Hematopoietic multipotent progenitor cell (in vitro differentiated cells): ENCODE measurements at places on chromosomes 5 and 9.

GRCh38 chr9:86511614-86512360, 157.6 kb upstream of the TUT7 start:
- DNase-seq = no peak

- DNase-seq = no peak
These were observed 80.3 kb upstream of the FAM169A start for GRCh38 chr5:74946471-74946870.

- DNase-seq = no peak
These were observed 136.2 kb upstream of the PUM3 start for GRCh38 chr9:2979957-2980610.

- no peak for DNase-seq
These were observed 13.3 kb downstream of the CNOT8 start for GRCh38 chr5:154871734-154872133.

GRCh38 chr9:137108608-137109249, 5.8 kb downstream of the DPP7 start:
- no peak for DNase-seq

GRCh38 chr5:14185326-14186058, 42.4 kb downstream of the TRIO start:
- no peak for DNase-seq

DNA sequence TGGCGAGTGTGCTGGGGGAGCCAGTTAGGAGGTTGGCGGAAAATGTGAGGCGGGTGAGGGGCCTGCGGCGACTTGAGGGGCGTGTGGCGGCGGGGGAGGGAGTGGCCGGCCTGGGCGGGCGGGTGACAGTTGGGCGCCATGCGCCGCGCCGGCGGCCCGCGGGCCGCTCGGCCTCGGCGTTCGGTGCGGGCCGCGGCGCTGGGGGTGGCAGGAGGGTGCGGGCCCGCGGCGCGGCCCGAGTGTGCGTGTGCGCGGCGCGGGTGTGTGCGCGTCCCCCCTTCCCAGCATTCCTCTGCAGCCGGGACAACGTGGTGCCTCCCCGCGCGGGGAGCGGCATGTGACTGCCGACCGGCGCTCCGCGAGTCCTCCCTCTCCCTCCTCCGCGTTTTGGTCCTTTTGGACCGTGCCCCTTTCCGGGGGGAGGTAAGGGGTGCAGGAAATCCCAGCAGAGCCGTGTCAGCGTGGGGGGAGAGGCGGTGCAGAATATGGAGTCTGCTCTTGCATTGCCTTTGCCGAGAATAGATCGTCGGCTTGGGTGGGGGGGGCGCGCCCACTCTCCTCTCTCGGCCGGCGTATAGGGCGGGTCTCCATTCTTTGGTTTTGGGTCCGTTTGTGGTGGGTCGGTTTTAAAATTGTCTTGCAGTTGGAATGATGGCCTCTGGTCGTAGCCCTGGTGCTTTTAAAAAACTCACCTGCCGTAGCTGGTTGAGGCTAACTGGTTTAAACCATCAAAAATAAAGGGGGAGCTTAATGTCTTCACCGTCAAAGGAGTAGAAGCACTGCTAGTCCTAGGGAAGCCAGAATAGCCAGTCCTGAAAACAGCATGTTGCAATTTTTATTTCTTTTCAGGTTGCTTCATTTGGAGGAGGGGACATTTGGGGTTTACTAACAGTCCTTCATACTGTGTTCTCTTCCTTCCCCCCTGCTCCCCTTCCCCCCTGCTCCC, 2.0 kb downstream of the LARP1 start:
- peak; percentile 55 for DNase-seq

DNA sequence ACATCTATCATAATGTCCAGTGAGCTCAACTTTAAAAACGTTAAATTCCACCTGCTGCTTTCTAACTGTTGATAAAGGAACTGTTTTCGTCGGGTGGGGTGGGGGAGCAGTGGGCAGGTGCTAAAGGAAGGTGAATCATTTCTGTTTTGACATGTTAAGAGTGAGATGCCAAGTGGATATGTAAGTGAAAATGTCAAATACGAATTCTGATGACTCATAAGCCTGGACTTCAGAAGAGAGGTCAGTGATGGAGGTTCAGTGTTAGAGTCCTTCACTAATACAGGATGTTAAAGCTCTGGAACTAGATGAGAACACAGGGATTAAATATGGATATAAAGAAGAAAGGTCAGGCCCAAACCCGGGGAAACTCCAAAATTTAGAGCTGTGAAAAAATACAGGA, 617.9 kb upstream of the CTNND2 start:
- DNase-seq = no peak

- DNase-seq = no peak
These were observed 99.2 kb upstream of the IQGAP2 start for GRCh38 chr5:76303921-76304320.

DNA sequence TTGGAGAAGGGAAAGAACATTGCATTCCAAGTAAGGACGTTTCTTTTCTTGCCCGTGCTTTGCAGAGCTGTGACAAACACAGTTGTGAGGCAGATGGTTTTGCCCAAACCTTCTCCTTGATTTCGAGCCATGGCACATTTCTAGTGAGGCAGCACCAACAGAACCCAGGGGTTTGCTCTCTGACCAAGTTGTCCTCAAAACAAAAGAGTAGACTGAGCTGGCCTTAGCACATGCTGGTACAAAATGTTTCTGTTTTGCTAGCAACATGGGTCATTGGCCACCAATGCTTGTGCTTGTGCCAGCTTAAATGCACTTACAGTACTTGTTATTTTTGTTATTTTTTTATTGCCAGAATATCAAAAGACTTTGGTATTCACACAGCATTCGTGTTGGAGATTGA, 328.8 kb downstream of the GADD45G start:
- no peak for DNase-seq

DNA sequence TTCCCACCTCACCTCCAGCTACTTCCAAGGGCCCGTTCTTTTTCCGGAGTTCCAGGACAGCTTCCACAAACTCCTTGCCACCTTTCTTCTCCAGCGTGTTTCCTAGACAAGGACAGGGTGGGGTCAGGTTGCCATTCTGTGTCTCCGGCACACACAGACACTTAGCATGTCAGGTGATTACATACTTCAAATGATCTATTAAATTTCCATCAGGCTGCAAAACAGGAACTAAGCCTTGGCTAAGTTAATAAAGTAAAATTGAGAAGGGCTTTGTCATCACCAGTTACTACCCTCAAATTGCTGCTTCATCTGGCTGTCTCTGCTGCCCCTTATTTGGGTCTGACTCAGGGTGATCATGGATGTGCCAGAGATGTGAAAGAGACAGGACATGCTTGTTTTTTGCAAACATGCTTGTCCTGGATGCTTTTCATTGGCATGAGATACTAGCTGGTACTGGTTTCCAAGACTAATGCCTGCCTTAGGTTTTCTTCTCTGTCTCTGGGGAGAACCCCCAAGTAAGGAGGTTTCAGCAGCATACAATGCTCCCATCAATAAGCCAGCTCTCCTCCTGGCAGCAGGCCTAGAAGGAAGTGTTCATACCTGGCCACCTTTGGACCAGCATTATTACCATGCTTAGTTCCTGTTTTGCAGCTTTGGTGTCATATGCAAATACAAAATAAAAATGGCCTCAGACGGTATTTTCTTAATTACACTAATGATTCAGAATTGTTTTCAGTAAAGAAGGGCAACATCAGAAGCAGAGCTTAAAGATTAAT, 52.9 kb downstream of the MACROH2A1 start:
- peak; percentile 33 for DNase-seq

- no peak for DNase-seq
These were observed 45.9 kb downstream of the C9orf50 start for GRCh38 chr9:129574911-129575585.

- no peak for DNase-seq
These were observed 151.0 kb downstream of the C5orf15 start for GRCh38 chr5:133817456-133817855.

DNA sequence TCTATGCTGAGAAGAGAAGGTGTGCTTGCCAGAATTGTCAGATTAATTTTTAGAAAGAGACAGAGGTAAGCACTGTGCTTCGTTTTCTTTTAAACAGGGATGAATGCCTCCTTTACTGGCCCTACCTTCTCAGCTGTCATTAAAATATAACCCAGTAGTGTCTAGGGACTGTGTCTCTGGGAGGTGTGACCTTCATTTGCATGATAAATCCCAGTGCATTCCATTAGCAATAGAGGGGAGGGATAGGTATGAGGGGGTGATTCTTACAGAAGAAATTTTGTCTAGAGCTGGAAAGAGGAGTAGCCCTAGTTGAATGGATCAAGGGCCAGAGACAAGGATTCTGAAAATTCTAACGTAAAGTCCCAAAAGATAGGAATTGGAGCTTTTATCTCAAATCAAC, 351.5 kb downstream of the BNC2 start:
- no peak for DNase-seq

GRCh38 chr5:131997727-131998117, 13.7 kb downstream of the ACSL6 start:
- DNase-seq = no peak

GRCh38 chr9:129278391-129279237, 100.6 kb upstream of the IER5L start:
- no peak for DNase-seq

GRCh38 chr5:94223235-94223634, 395.2 kb downstream of the KIAA0825 start:
- no peak for DNase-seq

DNA sequence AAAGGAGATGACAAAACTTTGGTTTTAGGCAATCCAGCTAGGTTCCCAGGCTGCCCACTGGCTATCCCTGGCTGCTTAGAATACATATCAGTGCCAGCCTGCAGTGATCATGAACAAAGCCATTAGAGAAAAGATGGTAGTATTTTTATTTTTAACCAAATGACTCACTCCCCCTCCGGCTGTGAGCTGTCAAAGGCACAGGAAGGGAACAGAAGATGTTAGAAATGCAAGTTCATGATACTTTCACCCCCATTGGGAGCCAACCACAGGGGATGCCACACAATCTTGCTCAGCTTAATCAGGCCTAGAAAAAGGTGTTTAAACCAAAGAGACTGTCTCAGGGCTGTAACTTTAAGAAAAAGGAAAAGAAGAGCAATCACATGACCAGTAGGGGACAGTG, 70.3 kb upstream of the ASTN2 start:
- DNase-seq = no peak
